Stimulated activated CD4-positive, alpha-beta T cell treated with anti-CD3 and anti-CD28 coated beads, Interleukin-4, amount 100 ng/mL, for 48 hours (primary cell): ENCODE measurements at places on chromosomes 1 and 21.

DNA sequence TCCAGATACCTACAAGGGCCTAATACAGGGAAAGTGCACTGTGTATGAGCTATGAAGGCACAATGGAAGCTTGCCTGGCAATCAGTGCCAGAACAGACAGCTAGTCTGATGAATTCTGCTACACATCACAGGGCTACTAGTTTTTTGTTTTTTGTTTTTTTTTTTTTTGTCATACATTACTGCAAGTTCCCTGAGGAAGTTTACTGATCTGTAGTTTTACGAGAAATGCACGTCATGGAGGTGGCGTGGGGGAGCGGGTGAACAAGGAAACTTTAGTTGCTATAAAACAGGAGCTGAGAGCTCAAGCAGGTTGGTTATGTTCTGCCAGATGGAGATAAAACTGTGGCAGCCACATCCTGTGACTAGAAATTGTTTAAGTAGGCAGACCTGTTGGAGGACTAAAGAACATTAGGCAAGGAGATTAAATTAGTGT lies 17.7 kb downstream of the PTPRC start:
- no peak for DNase-seq

DNA sequence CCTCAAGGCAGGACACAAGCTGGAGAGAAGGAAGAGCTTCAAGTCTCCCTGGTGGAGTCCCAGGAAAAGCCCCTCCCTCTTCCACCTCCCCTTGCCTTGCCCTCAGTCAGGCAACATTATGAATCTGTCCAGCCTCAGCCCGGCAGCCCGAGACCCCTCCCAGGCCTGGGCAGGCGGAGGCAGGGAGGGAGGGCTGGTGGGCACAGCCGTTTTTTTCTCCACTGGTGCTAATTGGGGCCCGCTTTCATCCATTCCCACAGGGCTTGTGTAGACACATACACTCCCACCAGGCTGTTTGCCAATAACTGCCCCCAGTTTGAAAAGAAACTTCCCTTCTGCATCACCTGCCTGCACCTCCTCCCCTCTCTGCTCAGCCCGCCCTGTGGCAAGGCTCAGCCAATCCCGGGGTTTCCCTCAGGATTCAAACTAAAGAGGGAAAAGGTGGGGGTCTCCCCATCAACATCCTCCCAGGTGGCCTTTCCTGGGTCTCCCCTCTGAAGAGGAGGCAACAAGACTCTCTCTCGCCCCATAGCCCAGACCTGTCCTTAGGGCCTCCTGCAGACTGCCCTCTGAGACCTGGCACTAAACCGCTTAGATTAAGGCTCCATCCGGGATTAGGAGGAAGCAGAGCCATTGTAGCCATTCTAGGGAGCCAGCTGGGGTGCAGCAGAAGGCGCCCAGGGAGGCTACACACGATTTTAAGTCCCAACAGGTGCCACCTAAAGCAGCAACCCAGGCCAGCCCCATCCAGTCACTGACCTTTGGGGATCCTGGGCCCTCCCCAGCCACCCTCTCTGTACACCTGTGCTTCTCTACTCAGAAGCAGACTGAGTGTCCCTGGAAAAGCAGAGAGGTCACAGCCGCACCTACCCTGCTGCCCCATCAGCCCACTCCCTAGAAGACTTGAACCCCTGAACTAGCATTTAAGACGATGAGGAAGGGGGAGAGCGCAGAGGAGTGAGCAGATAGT lies 3.5 kb downstream of the IGSF9 start:
- DNase-seq: no peak

DNA sequence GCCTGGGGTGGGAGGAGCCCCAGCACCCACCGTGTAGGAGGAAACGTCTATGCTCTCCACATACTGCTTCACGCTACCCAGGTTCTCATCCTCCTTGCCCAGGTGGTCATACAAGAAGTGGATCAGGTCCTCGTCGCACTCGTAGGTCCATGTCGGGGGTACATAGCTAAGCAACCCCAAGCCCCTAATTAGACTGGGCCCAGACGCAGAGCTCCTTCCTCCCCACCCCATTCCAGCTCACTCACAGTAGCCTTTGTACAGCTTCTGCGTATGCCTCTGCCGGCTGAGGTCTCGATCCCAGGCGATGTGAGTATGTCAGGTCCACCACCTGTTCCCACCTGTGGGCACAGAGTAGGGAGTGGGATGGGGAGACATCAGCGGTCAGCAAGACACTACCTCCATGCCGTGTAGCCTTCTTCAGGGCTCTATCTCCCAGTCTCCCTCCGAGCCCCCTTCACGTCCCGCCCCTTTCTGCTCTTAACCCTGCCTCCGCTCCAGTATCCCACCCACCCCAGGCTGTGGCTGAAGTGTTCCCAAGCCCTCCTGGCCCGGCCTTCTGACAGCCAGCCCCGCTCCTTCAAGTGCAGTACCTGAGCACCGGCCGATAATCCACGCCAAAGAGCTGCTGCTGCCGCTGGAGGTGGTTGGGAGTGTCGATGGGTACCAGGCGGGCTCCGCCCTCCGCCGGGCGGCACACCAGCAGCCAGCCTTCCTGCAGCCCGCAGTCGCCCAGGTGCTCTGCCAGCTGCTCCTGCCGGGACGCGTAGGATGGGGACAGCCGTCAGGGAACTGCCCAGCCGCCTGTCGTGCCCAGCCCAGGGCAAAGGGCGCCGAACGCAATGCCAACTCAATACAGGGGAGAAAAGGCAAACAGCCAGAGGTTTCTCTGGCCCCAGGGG lies 919 bp downstream of the HECTD3 start:
- no peak for DNase-seq

- DNase-seq: no peak
Measured at GRCh38 chr21:41948078-41948895, 5.5 kb downstream of the C2CD2 start.

DNA sequence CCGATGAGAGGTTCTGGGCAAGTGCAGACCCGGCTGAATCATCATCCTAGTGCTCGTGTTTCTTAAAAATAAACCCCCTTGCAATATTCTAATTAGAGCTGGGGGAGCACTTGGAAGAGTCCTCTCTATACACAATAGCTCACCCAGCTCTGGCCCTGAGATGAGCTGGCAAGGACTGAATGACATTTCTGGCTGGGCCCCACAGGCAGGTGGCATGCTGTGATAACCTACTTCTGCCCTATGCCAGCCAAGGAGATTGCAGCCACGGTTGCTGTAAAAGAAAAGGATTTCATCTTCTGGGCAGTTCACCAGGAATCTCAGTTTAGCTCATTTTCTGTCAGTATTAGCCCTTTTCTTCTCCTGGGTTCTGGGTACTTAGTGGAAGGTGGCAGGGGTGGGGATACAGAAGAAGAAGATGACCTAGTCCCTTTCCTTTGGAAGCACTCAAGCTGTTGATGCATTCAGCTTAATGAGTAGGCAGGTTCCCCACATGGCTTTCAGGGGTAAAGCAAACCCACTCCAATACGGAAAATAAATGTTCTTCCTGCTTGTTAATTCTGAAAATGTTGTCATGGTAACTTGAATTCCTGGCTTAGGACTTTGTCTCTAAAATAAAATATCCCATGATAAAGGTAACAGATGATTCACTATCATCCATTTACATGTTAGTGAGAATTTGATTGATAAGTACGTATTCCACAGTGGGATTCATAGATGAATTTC lies 32.2 kb downstream of the VASH2 start:
- DNase-seq: no peak
